ENCODE measurements at places on chromosomes 1 and 21.
A peak's percentile ranks its signal among the peaks of the same experiment; 100 is the strongest.

DNA sequence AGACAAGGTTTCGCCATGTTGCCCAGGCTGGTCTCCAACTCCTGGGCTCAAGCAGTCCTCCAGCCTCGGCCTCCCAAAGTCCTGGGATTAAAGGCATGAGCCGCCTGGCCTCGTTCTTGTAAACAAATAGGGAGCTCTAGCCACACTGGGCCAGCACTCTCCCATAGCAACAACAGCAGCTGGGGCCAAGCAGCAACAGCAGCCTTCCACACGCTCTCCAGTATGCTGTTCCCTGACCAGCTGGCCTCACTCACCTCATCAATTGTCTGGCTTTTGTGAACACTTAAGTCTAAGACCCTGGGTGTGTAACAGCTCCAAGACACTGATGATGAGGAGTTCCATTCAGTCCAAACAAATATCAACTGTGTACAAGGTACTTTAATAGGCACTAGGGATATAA lies 16.9 kb upstream of the GLIS1 start:
- DNase-seq, result peak; percentile 60

DNA sequence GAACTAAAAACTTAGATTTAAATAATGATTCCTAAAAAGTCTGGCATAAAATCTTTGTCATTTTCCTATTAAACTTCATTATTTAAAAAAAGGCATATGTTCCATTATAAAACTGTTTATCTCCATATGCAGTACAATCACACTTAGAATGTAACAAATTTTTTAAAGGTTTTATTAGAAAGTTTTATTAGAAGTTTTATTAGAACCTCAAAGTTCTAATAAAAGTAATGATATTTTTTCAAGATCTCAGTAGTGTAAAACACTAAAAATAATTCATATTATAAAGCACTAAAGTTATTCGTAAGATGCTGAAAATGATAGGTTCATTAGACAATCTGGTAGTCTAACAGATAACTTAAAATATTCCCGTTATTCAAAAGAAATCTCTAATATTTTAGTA lies 43.6 kb downstream of the ACBD6 start:
- DNase-seq, result no peak

GRCh38 chr1:228410671-228411070 lies 4.0 kb upstream of the TRIM11 start:
- DNase-seq, result no peak

DNA sequence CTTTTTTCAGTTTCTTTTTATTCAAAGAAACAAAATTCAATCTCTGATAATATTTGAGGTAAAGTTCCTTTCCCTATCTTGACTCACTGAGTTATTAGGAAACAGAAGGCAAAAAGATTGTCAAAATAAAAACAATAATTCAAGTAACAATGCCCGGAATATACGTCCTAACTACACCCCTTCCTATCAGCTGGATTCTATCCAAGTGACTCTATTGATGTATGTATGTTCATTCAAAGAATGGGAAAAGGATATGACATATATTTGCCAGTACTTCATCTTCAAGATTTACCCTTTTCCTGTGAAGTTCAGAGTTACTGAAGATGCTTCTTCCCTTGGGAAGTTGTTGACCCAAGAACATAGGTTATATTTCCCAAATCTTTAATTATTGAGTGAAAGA lies 13.7 kb downstream of the SPRTN start:
- no peak for DNase-seq

DNA sequence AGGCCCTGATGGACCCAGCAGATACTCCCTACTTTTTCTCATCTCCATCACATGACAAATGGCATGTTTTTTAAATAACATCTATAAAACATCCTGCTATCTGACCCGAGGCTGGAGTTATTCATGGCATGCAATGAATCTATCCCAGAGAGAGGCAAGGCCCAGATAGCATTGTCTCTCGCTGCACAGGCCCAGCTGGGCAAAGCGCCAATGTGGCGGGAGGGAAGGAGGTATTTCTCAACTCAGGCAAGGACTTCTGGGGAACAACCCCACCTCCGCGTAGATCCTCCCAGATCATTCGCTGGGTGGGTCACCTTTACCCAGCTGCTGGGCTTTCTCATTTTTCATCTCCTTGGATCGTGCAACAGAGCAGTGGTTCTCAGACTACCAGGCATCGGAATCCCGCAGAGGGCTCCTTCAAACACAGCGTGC lies 59.8 kb downstream of the ERG start:
- no peak for DNase-seq

DNA sequence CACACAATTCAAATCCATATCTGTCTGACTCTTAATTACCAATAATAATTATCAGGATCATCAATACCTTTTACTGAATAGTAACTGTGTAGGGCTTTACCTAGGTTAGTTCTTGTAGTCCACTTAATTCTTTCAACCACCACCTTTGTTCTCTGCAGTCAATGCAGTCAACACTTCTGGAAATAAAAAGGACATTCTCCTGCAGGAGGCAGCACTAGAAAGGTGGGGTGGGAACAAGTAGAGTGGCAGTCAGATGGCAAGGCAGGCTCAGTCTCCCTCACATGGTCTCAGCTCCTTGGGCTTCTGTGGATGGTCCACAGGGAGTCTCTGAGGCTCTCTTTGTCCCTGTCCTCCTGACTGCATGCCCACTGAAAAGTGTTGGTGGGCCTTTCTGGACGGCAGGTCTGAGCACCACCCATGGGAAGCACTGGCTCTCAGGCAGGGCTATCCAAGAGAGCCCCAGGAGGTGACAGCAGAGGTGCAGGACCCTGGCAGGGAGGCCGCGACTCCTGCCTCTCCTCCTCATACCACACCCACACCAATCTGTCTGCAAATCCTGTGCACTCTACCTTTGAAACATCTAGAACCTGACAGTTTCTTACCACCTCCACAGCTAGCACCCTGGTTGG lies 237.3 kb downstream of the FOXD2 start:
- DNase-seq, result no peak

DNA sequence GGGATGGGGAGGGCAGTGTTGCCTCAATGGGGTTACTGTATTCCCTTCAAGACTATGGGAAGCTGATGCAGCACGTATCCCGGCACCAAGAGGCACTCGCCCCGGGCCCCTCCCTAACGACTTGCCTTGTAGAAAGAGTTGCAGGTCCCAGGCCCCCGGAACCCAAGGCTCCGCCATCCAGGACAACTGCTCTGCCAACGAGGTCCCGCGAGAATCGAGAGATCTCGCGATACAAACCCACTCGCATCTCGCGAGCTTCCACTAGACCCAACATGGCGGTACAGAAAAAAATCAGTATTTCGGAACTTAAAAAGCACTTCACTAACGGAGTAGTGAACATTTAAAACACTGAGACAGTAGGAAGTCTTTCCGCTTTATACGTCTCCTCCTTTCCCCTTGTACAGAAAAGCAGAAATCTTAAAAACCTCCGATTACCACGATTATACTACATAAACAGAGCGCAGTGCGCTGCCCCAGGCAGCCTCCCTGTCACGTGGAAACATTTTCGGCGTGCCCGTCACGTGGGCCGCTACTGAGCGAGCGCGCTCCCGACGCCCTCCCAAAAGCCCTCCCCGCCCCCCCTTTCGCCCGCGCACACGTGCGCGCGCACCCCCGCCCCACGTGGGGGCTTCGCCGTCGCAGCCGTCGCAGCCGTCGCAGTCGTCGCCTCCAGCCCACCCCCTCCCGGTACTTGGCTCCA lies at the start of gene ZZZ3:
ZZZ3 (minus strand) TSS at position 199 of the 700 bp plus-strand sequence. CDS start 49,304 bp downstream, outside the sequence.
- peak; percentile 96 for DNase-seq

GRCh38 chr1:983798-984475 lies 2.0 kb upstream of the PERM1 start:
- DNase-seq, result peak; percentile 59

GRCh38 chr1:71777094-71777493 lies 505.2 kb downstream of the NEGR1 start:
- DNase-seq, result no peak

DNA sequence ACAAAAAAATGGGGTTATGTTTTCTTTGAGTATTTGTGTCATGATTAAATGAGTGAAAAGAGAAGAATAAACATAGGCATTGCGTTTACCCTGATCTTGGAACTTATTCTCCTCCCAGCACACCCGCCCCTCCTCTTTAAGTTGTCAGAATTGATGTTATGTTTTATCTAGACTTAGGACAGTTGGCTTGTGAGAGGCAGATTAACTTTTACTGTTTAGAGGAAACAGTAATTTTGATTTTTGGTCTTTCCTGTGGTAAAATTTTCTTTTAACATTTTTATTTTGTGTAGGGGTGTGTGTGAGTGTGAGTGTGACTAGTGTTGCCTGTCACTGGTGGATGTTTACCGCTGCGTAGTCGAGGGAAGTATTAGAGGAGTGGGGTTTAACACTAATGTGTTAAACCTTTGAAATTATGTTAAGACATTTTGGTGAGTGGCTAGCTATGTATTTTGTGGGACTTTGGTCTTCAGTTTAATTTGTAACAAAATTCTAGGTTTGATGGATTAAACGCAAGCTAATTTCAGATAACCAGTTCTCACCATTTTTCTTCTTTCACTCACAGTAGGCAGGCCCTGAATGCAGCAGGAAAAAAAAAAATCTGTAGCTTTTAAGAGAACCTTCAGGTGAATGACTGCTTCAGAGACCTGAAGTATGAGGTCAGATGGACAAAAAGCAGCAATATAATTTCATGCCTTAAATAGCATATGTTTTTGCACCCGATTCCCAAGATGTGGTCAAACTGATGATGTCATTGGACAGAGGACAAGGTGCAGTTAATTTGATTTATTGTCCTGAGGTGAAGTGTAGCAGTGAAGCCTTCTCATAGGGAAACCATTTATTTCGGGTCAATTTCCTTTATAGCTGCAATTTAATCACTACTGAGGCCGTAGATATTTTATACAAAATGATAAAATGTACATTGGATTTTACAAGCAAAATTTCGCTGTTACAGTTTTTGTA lies 2.7 kb downstream of the POU2F1 start:
- DNase-seq, result peak; percentile 71

GRCh38 chr1:201609661-201610318 lies 70.9 kb downstream of the NAV1 start:
- DNase-seq, result no peak

GRCh38 chr1:170168265-170168664 lies 22.5 kb downstream of the NTMT2 start:
- DNase-seq, result no peak

DNA sequence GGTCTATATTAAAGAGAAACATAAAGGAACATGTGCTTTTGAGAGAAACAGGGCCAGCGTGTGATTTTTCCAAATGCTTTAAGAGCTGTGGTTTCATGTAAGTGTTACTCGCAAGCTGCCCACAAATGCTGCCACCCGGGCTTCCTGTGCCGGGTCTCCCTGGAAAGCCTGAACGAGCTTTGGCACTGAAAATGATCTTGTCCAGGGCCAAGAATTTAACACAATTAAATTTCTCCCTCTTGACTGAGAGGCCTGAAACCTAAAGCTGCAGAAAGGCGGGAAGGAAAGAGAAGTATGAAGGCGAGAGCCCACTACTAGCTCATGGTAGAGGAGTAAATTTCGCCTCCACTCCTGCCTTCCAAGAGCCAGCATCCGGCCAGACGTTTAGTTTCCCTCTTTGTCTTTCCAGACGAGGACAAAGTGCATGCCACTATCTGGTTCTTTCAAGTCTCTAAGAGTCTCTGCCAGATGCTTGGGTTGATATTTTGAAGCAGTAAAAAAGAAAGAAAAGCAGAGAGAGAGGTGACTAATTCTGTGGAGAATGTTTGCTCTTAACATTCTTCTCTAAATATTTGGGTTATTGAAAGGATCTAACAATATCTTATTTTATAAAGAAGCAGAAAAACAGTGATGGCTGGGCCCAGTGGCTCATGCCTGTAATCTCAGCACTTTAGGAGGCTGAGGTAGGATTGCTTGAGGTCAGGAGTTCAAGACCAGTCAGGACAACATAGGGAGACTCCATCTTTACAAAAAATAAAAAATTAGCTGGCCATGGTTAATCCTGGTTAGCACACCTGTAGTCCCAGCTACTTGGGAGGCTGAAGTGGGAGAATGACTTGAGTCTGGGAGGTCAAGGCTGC lies 100.0 kb upstream of the HNRNPU start:
- DNase-seq, result no peak

- no peak for DNase-seq
Measured at GRCh38 chr1:152048416-152049009, 11.7 kb upstream of the S100A11 start.

GRCh38 chr1:154129391-154129970 lies 25.4 kb downstream of the NUP210L start:
- no peak for DNase-seq

DNA sequence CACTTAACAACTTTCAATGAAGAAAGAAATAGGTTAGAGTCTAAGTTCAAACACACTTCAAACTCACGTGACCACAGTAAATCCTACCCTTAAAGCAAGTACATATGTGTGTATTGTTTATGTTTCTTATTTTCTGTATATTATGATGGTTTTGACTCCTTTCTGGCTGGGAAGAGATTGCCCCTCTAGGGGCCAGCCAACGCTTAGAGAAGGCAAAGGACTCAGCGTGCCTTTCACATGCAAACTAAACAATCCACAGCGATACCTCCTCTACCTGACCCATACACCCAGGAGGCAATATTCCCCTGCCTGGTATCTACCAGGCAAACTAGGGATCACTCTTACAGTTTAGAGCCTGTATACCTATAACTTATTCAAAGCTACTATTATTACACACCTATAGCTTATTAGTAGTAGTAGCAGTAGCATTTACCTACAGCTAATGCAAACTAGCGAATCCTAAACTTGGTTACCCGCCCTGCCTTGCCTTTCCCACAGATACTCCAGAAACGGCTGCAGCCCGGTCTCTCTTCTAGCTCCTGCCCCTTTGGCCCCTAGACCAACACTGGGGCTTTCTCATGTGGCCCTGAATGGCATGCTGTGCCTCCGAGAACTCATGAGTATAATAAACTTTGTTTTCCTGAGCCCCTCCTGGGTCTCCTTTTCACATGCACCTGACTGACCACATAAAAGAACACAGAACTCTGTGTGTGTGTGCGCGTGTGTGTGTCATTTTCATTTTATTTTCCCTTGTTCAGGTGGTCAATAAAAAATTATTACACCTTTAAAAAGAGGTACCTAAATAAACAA lies 14.0 kb downstream of the NRIP1 start:
- no peak for DNase-seq

GRCh38 chr1:12159816-12160215 lies 7.0 kb upstream of the TNFRSF1B start:
- no peak for DNase-seq

GRCh38 chr21:33023574-33024200 lies 2.0 kb upstream of the OLIG2 start:
- DNase-seq, result peak; percentile 60

DNA sequence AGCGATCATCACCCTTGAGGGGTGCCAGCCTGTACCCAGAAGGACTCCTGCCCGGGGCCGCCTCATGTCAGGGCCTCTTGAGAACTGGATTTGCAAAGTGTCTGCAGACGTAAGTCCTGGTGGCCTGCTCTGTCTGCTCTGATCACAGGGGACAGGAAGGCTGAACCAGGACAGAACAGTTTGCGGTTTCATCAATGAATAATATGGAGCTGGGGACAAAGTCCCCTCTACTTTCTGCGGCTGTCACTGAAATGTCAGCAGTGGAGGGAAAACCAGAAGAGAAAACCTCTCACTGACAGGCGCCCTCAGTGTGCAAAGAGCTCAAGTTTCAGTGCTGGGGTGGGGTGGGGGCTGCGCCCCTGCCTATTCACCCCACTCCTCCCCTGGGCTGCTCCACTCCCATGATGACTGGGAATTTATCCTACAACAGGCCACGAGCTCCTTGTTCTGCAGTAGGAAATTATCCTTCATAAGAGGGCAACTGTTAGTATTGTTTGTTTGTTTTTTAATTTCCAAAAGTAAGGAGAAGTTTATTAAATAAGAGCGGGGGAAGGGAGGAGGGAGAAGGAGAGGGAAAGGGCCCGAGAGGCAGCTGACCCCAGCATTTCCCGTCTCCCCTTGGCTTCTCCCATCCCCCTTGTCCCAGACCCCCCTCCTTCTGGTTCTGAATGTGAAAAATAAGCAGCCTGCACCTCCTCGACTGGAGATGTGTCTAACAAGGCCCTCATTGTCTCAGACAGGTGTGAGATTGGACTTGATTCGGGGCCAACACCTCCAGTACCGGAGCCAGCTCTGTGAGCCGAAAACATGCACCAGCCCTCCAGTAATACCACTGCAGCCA lies 149.2 kb downstream of the CLIC6 start:
- no peak for DNase-seq
